AG10803 (cell line): ENCODE measurements at places on chromosomes 4 and X.
A peak's percentile ranks its signal among the peaks of the same experiment; 100 is the strongest.

GRCh38 chrX:13001961-13002671 lies 27.2 kb downstream of the TMSB4X start:
- no peak for DNase-seq

GRCh38 chr4:158814636-158815330 lies 46.0 kb downstream of the FNIP2 start:
- peak; percentile 88 for DNase-seq

- no peak for DNase-seq
Observed at GRCh38 chr4:94595013-94595412, 143.3 kb downstream of the PDLIM5 start.

- DNase-seq = no peak
Observed at GRCh38 chr4:54101190-54102041, 1.5 kb downstream of the GSX2 start.

DNA sequence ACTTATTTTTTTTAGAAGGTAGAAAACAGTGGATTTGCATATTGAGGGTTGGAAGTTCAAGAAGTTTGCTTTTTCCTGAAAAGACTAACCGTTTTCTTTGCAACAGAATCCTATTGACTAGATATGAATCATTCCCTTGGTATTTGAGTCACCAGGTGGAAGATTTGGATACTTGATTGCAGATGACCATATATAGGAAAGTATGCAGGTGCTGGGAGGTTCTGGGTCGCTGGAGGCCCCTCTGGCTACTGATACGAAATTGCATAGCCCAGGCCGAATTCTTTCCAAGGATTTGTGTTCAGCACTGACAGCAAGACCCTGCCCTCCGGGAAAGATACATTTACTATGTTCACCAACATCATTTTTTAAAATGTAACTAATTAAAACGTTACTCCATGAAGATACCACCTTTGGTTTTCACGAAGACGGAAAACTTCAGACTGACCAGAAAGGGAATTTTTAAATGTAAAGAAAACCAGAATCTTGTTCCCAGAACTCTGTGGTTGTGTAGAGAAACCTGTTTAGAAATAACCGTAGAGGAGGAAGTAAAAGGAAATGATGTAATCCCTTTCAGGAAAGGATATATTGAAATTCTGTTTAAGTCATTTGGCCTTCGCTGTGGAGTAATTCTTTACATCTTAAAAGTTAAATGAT lies 946 bp downstream of the ANXA3 start:
- DNase-seq = no peak

DNA sequence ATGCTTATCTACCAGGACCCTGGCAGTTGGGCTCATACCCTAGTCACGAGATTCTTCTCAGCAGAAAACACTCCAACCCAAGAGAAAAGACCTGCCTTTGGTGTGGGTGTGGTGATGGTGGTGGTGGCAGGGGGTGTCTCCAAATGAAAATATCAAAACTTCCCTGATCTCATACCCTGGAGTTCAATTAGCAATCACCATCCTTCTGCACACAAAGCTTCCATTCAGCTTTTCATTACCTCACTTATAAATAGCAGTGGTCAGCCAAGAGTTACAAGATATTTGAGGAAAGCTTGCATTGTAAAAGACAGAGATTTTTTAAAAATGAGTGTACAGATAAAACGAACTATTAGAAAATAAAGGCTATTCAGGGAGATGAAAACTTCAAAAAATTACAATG lies 580.8 kb upstream of the MAGEB2 start:
- no peak for DNase-seq

- DNase-seq = peak; percentile 56
Observed at GRCh38 chr4:71230271-71231128, 108.3 kb upstream of the SLC4A4 start.

- DNase-seq = no peak
Observed at GRCh38 chrX:637660-638481, 7.3 kb downstream of the SHOX start.

GRCh38 chr4:1490654-1491327 lies 84.5 kb upstream of the NKX1-1 start:
- DNase-seq = no peak

GRCh38 chr4:101020956-101021355 lies 326.4 kb downstream of the PPP3CA start:
- DNase-seq = peak; percentile 33

GRCh38 chr4:82362565-82362964 lies 11.2 kb downstream of the HNRNPD start:
- DNase-seq = no peak

DNA sequence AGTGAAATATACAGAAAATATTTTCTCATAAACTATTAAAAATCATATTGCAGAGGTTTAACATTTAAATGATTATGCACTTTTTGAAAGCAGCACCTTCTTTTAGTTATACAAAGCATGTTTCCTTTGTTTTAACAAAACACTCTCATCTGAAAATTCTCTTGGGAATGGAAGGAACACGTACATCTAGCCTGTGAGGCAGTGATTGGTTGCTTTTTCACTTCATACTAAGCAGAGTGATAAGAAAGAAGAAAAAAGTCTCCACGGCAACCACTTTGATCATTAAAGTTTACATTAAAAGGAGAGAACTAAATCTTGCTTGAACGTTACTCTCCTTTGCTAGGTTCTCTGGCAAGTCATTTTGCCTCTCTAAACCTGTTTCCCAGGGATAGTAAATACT lies 41.7 kb upstream of the H2AZ1 start:
- no peak for DNase-seq

- peak; percentile 19 for DNase-seq
Observed at GRCh38 chr4:184007891-184008290, 102.8 kb downstream of the STOX2 start.

GRCh38 chrX:121008920-121009319 lies 23.4 kb upstream of the CT47A1 start:
- no peak for DNase-seq

GRCh38 chr4:155794589-155795236 lies 35.9 kb downstream of the GUCY1B1 start:
- no peak for DNase-seq

DNA sequence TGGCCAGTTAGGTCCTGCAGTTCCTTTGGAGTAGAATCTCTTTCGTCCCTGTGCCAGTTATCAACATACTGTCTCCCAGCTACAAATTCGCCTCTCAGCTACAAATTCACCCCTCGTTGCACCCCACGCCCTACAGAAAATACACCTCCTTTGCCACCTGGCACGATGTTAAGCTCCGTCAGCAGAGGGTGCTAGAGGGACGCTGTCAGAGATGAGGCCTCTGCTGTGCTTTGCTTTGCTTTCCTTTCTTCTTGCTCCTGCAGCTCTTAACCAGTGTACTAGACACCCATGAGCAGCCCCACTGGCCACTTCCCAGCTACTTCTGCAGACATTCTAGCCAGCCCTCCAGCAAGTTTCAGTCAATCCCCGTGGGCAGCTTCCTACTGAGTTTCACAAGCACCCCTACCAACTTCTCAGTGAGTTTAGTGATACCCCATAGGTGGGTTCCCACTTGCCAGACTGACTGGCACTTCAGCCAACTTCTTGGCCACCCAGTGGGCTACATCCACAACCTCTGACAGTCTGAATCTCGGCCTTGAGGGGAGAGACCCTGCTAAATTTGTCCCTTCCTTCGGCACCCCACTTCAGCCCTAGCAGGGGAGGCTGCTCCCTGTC lies 21.8 kb downstream of the HAUS3 start:
- peak; percentile 59 for DNase-seq

GRCh38 chr4:30714408-30715031 lies 5.6 kb upstream of the PCDH7 start:
- peak; percentile 34 for DNase-seq

DNA sequence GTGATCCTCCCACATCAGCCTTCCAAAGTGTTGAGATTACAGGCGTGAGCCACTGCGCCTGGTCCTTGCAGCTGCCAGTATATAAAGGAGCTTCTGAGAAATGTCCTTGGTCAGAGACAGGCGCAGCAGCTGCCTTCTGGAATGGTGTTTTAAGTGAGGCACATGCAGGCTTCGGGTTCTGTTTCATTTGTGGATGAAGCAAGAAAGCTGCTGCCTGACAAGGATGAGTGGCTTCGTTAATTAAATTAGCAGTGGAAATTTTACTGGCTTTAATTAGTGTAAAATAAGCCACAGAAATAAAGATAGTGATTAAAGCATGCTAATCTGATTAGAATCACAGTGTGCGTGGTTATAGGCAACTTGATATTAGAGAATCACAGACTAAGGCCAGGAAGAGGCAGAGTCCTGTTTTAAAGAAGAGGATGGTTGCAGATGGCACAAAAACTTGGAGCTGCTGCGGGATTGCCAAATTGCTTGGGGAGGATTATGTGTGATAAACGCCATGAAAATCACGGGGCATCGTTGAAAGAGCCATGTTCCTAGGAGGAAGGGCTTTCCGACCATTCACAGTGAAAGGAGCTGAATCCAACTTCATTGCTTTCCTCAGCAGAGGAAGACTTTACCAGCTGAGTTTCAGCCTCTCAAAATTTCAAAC lies 348.4 kb upstream of the FAT1 start:
- peak; percentile 36 for DNase-seq

DNA sequence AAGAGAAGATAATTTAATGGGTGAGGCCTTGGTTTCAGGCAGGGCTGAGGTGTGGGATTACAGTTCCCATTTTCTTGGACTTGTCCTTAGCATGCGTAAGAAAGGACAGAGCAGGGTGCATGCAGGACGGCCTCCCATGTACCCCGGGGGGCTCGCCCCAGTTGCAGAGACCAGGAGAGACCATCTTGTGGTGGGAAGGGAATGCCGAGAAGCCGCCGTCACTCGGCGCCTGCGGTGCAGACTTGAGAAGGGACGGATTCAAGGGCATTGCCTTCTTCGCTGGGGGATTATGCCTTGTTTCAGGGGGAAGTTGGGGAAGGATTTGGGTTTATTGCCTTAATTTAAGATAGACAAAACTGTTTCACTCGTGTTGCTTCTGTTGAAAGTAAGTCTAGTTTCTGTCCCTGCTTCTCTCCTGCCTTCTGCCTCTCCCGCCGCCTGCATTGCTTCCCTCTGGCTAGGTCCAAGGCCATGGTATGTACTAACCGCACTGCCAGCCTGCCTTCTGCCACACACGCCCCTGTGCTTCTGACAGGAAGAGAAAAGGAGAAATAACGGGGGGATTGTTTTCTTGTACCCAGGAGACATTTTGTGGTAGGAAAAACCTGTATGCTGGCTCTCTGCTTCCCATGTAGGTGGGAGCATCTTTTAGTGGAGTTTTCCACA lies 175.9 kb downstream of the DCLK2 start:
- DNase-seq = no peak

- DNase-seq = no peak
Observed at GRCh38 chr4:99979872-99980271, 29.8 kb upstream of the H2AZ1 start.

GRCh38 chrX:148448686-148449085 lies 51.7 kb upstream of the AFF2 start:
- DNase-seq = no peak

DNA sequence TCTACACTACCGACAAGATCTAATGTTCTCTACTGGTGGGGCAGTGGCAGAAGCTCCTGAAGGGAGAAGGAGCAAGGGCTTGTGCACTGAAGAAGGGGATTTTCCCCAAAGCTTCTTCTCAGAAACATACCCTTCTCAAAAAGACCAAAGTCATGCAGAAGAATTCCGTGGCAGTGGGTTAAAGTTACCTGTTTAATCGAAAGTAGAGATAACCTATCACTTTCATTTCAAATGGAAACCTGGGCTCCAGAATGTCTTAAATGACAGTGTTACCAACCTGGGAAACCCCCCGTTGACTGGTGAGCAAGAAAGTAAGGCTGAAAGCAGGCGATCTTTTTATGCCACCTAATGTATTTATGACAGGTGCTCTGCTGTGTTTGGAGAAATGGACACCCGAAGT lies 92.5 kb upstream of the TEX13D start:
- DNase-seq = no peak

GRCh38 chr4:75042601-75043208 lies 109.8 kb downstream of the PARM1 start:
- no peak for DNase-seq

GRCh38 chrX:33252306-33252825 lies 41.0 kb upstream of the DMD start:
- DNase-seq = no peak

DNA sequence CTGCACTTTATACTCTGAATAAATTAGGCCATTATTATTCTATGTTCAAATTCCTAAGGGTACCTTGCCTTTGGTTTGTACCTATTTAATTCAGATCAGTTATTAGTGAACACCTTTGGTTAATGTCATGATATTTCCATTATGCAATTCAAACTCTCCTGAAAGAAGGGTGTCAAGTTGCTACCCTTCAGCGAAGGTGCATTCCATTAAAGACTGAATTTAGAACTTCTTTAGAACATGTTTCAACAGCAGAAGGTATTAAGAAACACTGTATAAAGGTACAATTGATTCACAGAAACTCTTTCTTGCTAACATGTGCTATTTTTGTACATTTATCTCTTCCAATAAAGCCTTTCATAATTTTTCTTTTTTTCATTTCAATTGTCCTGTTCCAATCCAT lies 1545.4 kb upstream of the PCDH10 start:
- DNase-seq = no peak

GRCh38 chr4:142475663-142476062 lies 370.4 kb downstream of the INPP4B start:
- DNase-seq = peak; percentile 10
